Psoas muscle (tissue), 8 donors: ENCODE measurements at places on chromosomes 2 and 18.

DNA sequence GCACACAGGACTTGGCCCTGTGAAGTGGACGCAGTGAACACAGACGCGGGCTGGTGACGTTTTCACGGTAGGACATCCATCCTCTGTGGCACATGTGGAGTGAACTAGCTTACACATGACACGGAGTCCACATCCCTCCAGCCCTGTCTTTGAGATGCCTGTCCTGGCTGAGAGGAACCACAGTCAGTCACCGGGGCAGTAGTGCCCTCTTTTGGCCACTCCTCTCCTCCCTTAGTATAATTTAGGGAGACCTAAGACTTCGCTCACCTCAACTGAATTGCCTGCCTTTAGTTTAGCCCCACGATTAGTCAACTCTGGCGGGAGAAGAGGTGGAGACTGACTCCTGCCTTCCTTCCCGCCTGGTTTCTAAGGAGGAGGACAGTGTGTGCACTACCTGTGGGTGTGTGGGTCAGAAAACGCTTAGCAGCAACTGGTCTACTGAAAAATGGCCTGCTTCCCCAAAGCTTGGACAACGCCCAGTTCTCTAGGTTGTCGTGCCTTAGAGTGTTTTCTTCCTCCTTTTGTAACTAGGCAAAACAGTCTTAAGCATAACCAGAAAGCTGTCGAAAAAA, 70.6 kb downstream of the MBP start:
- DNase-seq: no peak

DNA sequence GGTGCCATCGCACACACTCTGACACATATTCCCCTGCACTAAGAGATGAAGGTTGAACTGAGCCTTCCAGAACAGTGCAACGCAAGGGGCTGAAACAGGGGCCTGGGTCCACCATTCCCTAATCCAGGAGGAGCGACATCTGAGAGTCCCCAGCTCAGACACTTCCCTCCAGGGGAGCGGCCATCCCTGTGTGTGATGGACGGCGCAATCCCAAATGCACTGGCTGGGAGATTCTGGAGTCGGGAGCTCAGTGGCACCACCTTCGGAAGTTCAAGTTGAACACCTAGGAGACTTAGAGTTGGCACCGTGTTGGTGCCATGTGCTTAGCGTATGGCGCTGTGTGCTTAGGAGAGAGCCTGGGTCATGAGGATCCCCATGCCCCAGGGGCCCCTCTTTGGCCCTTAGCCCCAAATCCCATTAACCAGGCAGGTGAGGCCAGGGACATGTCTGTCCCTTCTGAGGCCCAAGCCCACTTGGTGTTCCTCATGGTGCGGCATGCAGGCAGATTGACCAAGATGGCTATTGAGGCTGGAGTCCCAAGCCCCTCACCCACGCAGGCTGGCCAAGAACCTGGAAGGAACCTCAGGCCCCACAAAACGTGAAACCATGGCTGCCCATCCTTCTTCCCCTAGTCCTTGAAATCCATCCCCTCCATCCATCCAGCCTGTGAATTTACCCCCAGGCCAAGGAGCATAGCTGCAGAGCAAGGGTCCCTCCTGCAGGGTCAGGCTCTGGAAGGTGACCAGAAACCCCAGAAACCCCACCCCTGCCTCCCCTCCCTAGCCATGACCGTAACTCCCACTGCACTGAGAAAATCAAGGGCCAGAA, 114.1 kb upstream of the OTOS start:
- peak; percentile 39 for DNase-seq

GRCh38 chr2:47058003-47058931, 96.8 kb downstream of the STPG4 start:
- peak; percentile 77 for DNase-seq

DNA sequence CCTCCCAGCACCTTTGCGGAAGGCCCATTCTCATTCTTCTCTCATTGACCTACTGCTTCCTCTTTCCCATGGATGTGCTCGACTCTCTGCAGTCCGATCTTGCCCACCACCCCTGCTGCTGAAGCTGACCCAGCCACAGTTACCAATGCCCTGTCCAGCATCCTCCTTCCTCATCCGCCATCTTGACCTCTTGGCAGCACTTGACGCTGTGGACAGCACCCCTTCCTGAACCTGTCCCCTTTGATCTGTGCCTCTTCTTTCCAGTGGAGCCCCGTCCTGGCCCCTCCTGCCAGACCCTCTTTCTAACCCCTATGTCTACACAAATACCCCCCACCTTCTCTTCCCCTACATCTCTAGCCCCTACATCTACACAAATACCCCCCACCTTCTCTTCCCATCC, 209.1 kb downstream of the SEPTIN10 start:
- DNase-seq: no peak

DNA sequence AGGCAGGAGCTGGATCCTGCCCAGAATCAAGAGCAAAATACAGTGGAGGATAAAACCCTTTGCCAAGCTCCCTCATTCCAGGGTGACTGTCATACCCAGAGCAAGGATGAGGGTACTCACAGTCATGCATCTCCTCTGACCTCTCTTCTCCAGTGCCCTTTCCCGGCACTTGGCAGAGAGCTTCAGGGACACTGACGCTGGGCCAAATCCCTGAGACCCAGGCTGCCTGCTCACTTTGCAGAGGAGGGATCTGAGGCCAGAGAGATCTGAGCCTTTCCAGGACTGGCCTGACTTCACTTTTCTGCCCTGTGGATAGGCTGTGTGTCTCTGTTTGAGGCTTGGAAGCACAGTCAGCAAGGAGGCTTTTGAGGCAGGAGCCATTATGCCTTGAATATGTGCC, 330.0 kb downstream of the CELF4 start:
- no peak for DNase-seq

DNA sequence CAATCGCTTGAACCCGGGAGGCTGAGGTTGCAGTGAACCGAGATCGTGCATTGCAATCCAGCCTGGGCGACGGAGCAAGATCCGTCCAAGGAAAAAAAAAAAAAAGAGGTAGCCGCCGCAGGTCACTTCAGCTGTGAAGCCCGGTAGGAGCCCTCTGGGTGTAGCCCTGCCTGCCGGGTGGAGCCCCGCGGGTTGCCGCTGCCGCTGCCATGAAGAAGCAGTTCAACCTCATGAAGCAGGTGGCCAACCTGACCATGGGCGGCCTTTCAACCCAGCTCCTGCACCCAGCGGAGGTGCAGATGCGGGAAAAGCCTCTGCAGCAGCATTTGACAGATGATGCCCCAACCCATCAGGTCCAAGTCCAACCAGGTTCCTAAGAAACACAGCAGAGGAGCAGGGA, 219.5 kb upstream of the SLC39A10 start:
- DNase-seq: no peak

DNA sequence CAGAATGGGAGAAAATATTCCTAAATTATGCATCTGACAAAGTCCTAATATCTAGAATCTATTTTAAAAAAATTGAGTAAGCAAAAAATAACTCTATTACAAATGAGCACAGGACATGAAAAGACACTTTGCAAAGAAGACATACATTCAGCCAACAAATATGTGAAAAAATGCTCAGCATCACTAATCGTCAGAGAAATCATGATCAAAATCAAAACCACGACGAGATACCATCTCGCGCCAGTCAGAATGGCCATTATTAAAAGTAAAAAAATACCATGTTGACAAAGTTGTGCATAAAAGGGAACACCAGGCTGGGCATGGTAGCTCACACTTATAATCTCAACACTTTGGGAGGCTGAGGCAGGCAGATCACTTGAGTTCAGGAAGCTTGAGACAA, 63.5 kb downstream of the EVA1A start:
- no peak for DNase-seq

- no peak for DNase-seq
Measured at GRCh38 chr2:5706717-5707455, 14.7 kb downstream of the SOX11 start.

- DNase-seq: no peak
Measured at GRCh38 chr2:95359031-95359430, 43.5 kb upstream of the FAHD2A start.

GRCh38 chr18:10949655-10950054, 199.7 kb downstream of the PIEZO2 start:
- no peak for DNase-seq

DNA sequence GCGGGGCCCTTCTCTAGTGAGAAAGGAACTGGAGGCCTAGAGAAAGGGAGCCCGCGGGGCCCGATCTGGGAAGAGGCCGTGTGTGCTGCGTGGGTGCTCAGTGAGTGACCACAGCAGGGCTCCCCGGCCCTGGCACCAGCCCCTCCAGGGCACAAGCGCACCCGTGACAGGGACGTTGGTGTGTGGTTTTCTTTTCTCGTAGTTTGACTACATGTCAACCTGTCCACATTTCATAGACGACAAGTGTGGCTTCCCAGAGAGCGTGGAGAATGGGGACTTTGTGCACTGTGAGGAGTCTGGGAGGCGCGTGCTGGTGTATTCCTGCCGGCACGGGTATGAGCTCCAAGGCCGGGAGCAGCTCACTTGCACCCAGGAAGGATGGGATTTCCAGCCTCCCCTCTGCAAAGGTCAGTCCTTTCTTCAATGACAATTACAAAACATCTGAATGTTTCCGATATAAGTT, 83.1 kb downstream of the TPO start:
- no peak for DNase-seq

DNA sequence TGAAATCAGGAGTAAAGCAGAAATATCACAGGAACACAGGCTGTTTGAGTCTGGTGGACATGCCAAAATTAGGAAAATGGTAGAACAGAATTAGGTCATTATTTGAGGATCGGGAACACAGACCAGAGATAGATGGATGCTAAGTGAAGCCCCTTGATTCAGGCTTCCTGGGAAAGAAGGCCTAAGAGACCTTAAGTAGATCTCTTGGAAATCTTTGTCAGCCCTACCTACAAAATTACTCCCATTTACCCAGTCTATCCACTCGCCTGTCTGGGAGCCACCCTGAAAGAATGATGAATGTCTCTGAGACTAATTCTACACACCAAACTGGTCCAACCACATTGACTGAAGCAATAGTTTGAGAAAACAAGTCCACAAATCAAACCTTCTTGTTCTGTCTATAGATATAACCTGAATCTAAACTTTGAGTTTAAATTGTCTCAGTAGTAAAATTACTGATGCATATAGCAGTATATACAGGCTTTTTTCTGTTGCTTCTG, 36.6 kb upstream of the TANK start:
- no peak for DNase-seq

- DNase-seq: no peak
Measured at GRCh38 chr2:203690441-203691047, 15.9 kb upstream of the CD28 start.

- no peak for DNase-seq
Measured at GRCh38 chr2:15243762-15244161, 317.4 kb downstream of the NBAS start.

GRCh38 chr2:216974321-216975302, 114.7 kb upstream of the TNP1 start:
- DNase-seq: peak; percentile 70

DNA sequence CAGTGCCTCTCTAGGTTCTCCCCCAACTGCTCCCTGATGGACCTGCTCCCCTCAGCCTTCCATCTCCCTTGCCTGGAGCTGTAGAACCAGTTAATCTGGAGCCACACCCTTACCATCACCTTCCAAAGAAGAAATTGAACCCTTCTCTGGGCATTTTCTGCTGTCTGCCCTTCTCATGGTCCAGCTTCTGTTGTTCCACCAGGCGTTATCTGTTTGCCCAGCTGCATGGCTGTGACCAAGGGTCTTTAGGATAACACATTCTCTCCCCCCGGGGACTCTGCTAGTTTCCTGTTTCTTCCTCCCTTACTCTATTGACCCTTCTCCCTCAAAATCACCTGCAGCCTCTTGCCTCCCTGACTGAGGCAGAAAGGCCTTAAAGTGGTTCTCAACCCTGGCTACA, 3.2 kb upstream of the ANKRD53 start:
- DNase-seq: no peak

DNA sequence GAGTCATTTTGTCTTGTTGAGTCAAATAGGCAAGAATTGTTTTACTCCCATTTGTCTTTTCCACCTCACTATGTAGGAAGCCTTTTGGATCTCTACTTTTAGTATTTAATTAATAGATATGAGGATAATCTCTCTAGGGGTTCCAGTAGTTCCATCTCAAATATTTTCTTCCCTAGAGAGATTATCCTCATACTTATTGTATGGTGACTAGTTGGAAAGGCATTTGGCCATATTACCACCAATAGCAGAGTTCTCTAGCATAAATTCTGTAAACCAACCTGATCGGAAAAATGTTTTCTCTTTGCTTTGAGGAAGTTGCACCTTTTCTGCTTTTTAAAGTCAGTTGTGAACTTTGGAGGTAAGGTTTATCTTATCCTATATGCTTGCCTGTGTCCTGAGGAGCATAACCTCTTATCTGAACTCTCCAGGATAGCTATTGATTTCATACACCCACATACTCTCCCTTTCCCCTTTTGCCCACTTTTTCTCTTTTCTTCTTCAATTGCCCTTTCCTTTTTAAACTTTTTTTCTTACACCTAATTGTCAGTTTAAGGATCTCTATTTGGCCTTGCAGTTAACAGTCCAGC, 100.8 kb downstream of the GALNT1 start:
- no peak for DNase-seq
